ENCODE measurements at places on chromosomes 7 and 10.

- no peak for DNase-seq
Measured at GRCh38 chr7:27112955-27113949, 10.8 kb upstream of the HOXA2 start.

DNA sequence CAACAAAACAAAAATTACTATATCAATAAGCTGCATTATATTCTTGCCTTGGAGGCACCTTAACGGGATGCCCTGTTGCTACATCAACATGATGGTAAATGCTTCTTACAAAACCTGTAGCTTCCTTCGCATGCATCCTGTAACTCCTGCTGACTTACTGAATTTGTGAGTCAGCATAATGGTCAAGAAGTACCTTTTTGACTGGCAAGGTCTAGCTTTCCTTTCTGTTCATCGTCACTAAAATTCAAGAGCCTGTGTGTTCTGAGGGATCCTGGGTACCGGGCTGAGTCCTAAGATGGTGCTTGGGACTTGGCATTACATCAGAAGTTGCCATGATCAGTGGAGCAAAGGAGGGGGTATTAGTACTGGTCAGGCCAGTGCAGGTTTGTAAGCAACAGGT, 4.9 kb downstream of the PFKFB3 start:
- no peak for DNase-seq

GRCh38 chr7:142557971-142558582, 191.2 kb upstream of the PRSS1 start:
- peak; percentile 20 for DNase-seq

- DNase-seq = no peak
Measured at GRCh38 chr7:129225931-129226572, 1.2 kb downstream of the AHCYL2 start.

- no peak for DNase-seq
Measured at GRCh38 chr7:38181111-38181510, 3.1 kb downstream of the STARD3NL start.

- DNase-seq = no peak
Measured at GRCh38 chr10:125543796-125544195, 139.2 kb downstream of the TEX36 start.

DNA sequence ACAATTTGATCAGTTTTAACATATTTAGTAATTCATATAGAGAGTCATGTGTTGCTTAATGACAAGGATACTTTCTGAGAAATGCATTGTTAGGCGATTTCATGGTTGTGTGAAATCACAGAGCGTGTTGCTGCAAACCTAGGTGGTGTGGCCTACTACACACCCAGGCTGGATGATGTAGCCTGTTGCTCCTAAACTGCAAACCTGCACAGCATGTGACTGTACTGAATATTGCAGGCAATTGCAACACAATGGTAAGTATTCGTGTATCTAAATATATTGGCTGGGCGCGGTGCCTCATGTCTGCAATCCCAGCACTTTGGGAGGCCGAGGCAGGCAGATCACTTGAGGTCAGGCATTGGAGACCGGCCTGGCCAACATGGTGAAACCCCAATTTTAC, 73.7 kb upstream of the BAIAP2L1 start:
- DNase-seq = no peak

All from GM18507 (cell line).